ENCODE measurements at places on chromosomes 11 and 22. TPM values are rescaled to one million over a fixed set of nuclear protein-coding genes. Genes with fewer than 3 reads are reported as not detected.
A peak's percentile ranks its signal among the peaks of the same experiment; 100 is the strongest.

DNA sequence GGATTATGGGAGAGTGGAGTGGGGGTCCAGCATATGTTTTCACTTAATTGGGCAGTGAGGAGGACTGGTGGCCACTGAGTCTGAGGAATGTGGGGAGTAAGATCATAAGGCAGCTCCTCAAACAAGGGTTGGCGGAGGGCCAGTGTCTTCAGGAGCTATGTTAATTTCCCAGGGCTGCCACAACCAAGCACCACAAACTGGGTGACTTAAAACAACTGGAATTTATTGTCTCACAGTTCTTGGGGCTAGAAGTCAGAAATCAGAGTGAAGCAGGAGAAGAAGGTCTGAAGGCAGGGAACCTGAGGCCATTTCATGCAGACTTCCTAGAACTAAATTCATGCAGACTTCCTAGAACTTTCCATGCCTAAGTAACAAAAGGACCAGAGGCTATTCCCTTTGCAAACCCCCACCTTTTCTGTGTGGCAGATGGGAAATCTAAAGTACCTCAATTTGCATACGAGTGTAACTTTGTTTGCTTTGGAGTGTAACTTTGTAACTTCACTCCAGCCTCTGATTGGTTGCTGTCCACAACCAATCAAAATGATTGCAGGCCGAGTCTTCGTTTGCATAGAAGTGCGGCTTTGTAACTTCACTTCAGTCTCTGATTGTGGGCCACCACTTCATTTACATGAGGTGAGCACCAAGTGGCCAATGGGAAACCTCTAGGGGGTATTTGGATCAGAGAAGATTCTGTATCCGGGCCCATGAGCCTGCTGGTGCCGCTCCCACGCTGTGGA lies 50.5 kb upstream of the ZBED5 start:
- DNase-seq, result no peak

DNA sequence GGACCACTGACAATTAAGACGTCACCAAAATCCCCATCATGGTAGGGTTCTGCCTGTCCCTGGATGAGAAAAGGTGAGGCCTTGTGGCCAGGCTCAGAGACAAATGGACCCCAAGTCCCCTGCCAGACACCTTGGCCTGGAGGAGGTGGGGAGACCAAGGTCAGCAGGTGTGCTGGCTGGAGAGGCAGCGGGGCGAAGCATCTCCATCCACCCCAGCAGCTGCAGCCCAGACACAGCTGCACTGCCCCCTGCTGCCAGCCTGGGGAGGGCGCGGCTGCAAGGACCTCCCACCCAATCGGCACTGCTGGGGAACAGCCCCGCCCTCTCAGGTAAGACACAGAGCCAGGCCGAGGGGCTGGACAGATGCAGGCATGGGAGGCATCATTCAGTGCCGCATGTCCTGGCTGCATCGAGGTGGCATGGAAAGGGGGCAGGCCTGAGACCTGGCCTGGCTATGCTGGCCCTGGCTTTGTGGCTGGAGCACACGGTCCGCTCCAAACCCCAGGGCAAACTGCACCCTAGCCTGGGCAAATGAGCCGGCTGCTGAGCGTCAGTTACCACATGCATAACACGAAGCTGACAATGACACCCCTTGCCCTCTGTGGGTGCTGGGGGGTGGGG lies 12.2 kb upstream of the MFNG start:
- DNase-seq, result peak; percentile 52

TYR gene
- not detected for total RNA-seq

SLC2A11 gene
- 14.1 TPM for total RNA-seq

CDKN1C gene
- 6.3 TPM for total RNA-seq

MRGPRE gene
- not detected for total RNA-seq
